Endothelial cell (in vitro differentiated cells): ENCODE measurements at places on chromosomes 5 and 9.

DNA sequence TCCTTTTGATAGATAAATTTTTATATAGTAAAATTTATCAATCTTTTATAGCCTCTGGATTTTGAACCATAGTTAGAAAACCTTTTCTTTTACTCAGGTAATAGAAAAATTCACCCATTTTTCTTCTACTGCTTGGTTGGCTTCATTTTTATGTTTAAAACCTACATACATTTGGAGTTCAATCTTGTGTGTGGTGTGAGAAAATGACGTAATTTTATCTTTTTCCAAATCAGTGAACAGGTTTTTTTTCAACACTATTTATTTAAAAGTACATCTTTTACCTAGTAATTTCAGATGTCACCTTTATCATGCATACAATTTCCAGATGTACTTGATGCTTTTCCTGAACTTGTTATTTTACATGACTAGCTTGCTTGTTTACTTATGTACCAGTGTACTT is 200.2 kb downstream of the TRIM36 start:
- H3K27me3 ChIP-seq: no peaks in the 10 kb centered on the region
- no peaks in the 10 kb centered on the region for H3K36me3 ChIP-seq
- DNase-seq: no peak

- no peak for DNase-seq
- peak overlapping the region; percentile 85 for H3K4me3 ChIP-seq
- peaks cover 14% of the 10 kb centered on the region for H3K27me3 ChIP-seq
Measured at GRCh38 chr9:127761491-127761956, 16.9 kb downstream of the SH2D3C start.

- DNase-seq: peak; percentile 73
- no peak overlapping the region for H3K4me3 ChIP-seq
- H3K36me3 ChIP-seq: peaks cover 4% of the 10 kb centered on the region
- H3K4me1 ChIP-seq: no peaks in the 10 kb centered on the region
- H3K27me3 ChIP-seq: no peaks in the 10 kb centered on the region
Measured at GRCh38 chr9:34413231-34413852, 36.6 kb upstream of the MYORG start.

- DNase-seq: no peak
- no peak overlapping the region for H3K27ac ChIP-seq
- H3K4me1 ChIP-seq: peaks cover 28% of the 10 kb centered on the region
- no peaks in the 10 kb centered on the region for H3K36me3 ChIP-seq
- H3K27me3 ChIP-seq: no peaks in the 10 kb centered on the region
Measured at GRCh38 chr9:4590430-4591122, 71.5 kb upstream of the PLPP6 start.
